ENCODE measurements at places on chromosomes 3 and 15.

GRCh38 chr3:94686208-94686607 lies 623.3 kb downstream of the NSUN3 start:
- no peak for DNase-seq

DNA sequence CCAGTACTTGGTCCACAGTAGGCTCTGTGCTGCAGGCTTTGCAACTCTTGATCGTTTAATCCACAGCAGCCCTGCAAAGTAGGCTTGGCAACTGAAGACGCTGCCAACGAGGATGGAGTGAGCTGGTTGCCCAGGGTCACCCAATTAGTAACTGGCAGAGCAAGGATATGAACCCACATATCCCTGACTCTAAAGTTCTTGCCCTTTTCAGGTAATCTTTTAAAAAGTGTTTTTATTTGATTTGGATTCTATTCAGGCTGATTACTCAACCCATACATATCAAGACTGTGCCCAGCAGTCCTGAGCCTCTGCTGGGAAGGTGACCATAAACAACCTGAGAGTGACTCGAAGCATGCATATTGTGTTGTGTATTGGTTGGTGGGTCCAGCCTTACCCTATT lies 50.3 kb downstream of the PSMD6 start:
- DNase-seq, result no peak

DNA sequence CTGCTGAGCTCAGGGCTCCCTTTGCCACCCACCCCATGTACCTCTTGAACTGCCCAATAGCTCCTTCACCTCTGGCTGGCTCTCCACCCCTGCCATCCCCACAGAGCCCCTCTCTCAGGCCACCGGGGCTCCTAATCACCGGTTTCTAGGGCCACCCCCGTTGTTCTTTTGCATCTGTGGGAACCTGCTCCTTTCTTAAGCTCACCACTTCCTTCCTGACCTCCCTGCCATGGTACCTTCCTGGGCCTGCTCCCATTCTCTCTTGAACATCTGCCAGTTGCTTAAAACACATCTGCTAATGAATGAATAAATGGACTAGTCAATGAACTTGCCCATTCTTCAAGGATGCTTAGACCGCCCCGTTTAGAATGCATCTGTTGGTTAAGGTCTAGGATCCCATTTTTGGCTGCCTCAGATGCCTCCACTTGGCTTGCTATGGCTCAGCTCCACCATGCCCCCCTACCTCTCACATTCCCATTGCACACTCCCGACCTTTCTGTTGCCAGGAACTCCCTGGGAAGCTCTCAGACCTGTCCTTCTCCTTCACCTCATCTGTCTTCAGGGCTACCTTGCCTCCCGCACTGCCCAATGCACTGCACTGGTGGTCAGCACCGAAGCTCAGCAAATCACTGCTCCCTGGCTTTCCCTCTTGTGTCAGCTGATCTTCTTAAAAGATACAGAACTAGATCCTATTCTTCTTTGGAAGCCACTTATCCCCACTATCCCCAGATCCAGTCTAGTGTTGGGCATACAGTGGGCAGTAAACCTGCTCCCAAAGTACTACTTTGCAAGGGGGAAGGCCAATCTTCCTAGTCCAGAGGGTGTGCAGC lies 9.1 kb downstream of the AMOTL2 start:
- no peak for DNase-seq

DNA sequence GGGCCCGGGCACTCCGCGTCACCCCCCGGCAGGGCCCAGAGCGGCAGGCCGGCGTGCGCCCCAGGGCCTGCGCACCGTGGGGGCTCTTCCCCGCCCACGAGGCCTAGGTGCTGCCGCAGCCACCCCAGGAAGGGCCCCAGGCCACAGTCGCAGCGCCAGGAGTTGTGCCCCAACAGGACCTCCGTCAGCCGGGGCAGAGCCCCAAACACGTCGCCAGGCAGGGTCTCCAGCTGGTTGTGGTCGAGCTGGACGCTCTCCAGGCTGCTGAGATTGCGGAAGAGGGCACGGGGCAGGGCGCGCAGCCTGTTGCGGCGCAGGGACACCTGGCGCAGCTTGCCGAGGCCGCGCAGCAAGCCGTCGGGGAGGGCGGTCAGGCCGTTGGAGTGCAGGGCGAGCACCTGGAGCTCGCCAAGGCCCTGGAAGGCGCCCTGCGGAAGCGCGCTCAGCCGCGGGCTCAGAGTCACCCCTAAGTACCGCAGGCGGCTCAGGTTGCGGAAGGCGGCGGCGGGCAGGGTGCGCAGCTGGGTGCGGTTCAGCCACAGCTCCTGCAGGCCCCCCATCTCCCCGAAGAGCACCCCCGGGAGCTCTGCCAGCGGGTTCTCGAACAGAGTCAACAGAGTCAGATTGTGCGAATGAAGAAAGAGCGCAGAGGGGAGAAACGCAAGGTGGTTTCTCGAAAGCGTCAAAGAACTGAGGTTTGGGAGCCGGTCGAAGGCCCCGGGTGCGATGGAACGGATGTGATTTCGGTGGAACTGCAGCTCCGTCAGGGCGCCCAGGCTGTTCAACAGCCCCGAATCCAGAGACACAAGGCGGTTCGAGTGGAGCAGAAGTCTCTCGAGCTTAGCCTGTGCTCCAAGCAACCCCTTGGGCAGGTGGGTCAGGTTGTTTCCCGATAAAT lies 2.0 kb downstream of the GP5 start:
- DNase-seq, result no peak

- no peak for DNase-seq
Observed at GRCh38 chr15:63077952-63078351, 35.4 kb downstream of the TPM1 start.

GRCh38 chr3:101102678-101103296 lies 109.6 kb upstream of the ABI3BP start:
- DNase-seq, result no peak

DNA sequence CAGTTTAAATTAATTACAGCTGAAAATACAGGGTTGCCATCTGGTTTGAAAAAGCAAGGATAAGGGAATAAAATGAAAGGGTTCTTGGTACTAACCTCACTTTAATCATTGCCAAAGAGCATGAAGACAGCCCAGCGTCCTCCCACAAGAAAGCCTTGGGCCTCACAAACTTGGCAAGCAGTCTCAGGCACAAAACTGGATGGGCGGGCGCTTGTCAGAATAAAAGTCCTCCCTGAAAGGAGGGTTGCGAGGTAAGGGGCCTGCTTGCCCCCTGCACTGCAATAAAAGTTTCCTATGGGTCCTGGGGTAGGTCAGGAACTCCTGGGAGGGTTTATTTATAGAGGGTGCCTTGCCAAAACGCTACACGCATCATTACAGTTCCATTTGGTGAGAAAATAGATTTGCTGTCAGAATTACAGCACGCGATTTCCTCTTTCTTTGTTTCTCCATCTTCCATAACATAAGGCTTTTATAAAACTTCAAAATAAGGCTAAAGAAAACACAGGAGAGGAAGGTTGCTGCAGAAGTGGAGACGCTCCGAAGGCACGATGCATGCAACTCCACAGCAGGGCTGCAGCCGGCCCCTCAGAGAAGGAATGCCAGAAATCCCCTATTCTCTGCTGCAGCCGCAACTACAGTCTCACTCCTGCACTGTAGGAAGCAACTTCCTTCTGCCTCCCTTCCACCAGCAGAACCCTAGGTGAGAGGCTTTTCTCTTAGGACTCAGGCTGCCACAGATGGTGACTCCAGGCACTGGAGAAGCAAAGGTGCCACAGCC lies 61.3 kb downstream of the VGLL4 start:
- DNase-seq, result peak; percentile 15

- no peak for DNase-seq
Observed at GRCh38 chr3:184335291-184335660, 2.1 kb upstream of the FAM131A start.
